ENCODE measurements at places on chromosomes 7 and 10.

- no peak for DNase-seq
Measured at GRCh38 chr10:132209130-132209529, 22.4 kb downstream of the DPYSL4 start.

DNA sequence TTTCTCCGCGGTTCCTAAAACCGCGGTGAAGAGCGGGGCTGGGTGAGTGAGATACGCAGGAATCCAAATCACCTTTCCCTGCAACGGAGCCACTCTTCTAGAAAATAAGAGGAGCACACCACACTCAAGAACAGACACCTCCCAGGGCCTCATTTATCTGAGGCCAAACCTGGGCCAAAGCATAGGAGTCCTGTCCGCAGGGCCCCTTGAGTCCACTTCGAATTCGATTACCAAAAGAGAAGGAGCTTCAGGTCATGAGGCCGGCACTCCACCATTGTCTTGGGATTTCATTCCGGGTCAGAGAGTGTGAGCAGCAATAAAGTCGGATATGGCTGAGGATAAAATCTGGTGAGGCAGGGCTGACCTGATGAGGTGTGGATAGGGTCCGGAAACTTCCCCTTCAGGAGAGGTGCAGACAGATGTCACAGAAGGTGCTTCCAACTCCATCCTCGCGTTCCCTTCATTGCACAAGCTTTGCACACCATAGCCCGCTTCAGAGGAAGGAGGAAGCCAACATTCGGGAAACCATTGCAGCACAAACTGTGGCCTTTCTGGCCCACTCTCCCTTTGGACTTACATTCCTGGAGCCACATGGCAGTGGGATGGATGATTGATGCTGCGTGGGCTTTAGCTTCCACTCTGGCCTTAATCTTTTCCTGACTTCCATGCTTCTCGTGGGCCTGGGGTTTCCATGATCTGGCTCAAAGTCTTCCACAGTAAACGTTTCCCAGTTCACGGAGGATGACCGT is 27.2 kb upstream of the ZNF273 start:
- DNase-seq: no peak

GRCh38 chr7:35906191-35906908 is 105.5 kb downstream of the SEPTIN7 start:
- peak; percentile 85 for DNase-seq

DNA sequence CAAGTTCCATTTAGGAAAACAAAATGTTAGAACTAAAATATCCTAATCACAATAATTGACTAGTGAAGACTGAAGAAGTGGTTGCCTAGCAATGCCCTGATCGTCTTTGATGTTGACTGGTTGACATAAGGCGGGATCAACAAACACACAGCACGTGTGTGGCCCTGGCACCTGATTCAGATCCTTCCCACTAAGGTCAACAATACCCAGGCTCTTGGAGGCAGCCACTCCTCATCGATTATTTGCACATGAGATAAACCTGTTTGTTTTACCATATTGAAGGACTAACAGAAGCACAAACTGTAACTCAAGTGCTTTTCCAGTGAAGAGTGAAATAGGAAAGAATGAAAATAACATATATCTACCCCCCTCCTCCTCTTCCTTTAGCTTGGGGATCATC is 15.6 kb downstream of the FANK1 start:
- no peak for DNase-seq

DNA sequence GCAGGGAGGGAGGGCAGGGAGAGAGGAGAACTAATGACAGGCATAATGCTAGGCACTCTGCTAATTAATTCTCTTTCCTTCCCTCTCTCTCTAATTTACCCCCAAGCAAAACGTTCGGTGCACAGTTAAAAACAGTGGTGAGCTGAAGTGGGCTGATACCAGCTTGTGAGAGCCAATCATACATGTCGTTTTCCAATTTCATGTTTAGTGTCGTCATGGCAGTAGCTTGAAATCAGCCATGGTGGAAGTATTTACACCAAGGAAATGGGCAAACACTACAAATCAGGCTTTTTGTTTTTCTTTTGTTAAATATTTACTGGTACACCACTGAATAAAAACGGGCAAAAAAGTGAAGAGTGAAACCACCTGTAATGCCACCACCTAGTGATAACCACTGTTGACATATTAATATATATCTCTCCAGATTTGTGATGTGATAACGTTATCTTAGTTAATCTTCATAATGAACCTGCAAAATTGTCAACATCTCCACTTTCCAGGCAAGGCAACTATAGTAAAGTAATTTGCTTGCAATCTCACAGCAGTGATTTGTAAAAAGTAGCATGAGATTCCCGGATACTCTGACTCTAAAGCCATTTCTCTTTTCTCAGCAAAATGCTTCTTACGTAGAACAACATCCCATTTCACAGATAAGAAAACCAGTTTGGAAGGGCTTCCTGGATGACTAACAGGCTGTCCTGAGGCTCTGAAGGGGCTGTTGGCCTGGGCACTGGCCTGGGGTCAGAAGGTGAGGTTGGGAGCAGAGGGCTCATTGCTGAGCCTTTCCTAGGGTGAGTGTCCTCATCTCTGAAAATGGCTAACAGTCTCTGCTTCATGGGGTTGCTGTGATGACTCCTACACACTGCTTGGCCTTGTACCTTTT is 83.7 kb downstream of the ATXN7L1 start:
- DNase-seq: no peak

DNA sequence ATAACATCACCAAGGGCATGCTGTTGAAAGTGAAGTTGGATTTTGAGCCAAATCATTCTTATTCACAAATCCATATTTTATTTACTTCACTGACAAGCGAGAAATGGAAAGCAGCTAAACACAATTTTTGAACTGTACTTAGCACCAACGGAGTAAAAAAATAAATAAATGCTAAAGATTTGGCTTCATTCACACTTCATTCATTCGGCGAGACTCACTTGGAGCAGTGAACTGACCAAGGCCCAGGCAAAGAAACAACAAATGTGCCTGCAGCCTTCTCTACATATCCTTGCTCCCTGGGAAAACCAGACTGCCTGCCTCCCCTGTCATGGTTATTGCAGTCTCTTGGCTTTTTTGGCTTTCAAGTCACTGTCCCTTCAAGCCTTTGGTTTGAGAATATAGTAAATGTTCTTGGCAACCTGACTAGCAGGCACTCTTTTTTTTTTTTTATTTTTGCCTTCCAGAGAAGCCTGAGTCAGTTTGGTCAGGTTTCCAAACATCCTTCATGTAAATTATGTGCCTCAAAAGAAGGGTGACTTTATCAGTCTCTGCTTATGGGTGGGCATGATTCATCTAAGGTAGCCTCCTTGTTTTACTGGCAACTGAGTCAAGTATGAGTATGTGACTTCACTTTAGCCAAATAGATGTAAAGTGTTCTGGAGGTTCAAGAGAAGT is 177.6 kb upstream of the MEOX2 start:
- DNase-seq: no peak

GRCh38 chr10:70007116-70007820 is 45.4 kb upstream of the MACROH2A2 start:
- no peak for DNase-seq

DNA sequence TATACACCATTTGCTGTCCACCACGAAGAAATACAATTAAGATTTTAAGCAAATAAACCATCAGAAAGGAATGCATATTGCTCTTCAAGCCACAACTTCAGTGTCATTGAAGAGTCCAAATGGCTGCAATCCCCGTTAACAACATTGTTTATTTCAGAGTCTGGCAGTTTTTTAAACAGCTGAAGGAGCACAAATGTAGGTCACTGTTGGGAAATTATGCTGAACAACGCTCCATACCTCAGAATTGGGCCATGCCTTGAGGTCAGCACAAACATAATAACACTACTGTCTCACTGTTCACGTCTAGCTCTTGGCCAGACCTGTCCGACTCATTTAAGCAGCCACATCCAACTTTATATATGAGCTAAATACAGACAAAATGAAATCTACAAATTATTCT is 453.9 kb upstream of the GHITM start:
- DNase-seq: no peak

DNA sequence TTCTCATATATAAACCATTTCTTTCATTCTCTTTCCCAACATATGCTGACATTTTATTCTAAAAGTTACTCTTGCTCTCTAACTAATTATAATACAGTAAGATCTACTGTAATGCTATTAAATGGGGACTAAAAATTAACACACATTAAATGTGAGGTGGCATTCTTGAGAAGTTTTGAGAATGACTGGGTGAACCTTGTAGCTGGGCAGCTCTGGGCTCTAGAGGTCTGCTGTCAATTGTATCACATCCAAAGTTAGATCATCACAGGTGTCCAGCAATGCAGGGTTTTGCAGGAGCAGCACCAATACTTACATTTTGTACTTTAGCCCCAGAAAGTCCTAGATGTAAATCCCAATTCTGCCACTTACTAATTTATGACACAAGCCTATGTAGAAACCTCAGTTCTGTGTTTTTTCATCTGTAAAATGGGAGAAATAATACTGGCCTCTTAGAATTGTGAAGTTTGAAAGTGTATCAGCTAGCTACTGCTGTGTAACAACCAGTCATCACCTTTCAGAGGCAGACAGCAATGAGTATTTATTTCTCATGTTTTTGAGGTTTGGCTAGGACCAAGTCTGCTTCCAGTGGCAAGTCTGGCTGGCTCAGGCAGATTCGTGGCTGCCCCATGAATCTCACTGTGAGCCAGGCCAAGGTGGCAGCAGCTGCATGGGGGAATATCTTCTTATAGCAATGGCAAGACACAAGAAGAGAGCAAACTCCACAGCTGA is 79.6 kb upstream of the EMX2 start:
- no peak for DNase-seq

- DNase-seq: no peak
Measured at GRCh38 chr10:87657371-87657770, 2.3 kb upstream of the PAPSS2 start.

DNA sequence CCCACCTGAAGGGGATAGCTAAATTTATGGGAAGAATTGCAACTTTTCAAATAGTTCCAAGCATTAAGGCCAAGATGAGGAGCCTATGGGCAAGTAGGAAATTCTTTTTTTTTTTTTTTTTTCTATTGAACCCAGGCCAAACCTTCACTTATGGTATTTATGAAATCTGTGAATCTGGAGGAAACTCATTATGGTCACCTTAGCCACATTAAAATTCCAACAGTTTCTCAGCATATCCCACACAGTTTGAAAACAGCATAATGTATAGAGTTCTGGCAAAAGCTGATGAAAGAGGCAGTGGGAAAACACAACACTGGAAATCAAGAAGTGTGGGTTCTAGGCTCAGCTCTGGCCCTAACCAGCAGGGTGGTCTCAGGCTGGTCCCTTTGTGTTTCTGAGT is 236.9 kb downstream of the PTEN start:
- DNase-seq: no peak
